ENCODE measurements at places on chromosomes 4 and X.

DNA sequence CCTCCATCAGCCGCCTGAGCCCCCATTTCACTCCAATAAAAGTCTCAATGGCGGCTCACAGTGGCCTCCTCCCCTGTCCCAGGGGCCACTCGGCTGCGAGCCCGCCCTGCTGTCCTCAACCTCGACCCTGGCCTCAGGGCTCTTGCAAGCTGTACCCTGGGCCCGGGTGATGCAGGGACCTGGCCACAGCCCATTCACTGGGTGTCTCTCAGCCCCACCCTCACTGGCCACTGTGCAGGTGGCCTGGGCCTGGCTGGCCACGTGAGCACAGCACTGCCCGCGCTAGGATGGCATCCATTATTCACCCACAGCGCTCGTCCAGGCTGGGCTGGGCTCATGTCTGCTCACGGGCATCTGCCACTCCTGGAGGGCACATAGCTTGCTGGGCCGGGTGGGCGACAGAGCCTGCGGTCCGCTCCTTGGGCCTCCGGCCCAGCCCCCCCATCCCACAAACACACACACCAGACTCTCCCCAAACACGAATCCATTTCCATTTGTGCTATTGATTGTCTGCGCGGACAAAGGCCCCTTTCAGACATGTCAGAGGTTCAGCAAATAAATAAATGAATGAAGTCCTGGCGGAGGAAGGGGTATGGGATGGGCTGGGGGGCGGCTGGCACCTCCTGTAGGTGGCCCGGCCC lies 16.5 kb upstream of the FGFR3 start:
- DNase-seq: no peak

GRCh38 chr4:148021686-148022085 lies 289.8 kb downstream of the ARHGAP10 start:
- DNase-seq: no peak

DNA sequence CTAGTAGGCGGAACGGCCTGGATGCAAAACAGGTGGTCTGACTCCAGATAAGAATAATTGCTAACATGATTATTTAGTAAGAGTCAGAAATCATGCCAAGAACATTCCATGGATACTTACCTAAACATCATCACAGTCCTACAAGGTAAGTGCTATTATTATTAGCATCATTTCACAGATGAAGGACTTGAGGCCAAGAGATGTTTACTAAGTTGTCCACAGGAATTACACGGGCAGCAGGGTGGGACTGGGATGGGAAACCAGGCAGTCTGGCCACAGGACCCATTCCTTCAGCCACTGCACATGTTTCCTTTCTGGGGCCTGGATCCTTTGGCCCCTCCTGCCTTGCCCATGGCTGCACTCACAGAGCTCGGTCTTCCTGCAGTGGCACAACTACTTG lies 48.3 kb downstream of the ANAPC4 start:
- no peak for DNase-seq

DNA sequence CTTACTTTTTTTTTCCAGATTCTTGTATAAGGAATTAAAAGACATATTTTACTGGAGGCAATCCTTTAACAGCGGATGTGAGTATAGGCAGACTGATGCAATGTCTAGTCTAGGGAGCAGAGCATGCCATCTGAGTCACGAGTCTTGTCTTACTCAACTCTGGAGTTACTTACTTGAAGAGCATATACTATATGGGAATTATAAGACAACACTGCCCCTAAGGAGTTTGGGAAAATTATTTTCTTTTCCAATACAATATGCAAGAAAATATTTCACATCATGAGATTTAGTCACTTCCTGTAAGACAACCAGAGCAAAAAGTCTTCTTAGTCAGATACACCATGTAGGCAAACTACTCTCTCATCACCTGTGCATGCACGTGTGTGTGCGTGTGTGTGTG lies 537.3 kb upstream of the FTHL17 start:
- DNase-seq: no peak
